T-helper 17 cell (primary cell): ENCODE measurements at places on chromosomes 7 and 10. TPM values are rescaled to one million over a fixed set of nuclear protein-coding genes. Genes with fewer than 3 reads are reported as not detected.

DNA sequence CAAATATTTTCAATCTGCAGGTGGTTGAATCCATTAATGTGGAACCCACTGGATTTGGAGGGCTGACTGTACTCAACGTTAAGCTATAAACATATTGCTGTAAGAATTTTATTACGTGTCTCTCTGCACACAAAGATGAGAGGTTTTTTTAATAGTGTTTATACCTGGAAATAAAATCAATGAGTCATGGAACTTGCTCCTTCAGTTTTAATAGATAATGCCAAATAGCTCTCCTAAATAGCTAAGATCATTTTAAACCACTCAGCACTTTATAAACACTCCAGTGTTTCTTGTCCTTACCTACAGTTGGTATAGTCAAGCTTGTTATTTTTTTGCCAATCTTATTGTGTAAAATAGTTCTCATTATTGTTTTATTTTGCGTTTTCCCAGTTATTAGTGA, 455.6 kb upstream of the FZD8 start:
- no peak for DNase-seq

DNA sequence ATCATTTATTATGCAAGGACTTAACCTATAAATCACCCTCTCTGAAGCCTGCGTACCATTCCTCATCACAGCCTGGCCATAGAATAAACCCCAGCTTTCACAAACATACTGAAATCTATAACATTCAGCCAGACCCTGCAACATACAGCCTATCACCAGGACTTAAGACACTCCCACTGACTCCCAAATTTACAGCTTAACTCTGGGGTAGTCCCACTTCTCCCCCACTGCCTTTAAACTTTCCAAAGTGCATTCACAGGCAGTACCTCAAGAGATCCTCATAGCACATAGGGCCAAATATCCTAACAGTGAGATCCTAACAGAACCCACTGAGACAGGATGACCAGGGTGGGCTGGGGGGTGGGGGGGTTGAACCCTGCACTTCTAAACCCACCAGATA, 3.5 kb downstream of the LDB1 start:
- DNase-seq: no peak

DNA sequence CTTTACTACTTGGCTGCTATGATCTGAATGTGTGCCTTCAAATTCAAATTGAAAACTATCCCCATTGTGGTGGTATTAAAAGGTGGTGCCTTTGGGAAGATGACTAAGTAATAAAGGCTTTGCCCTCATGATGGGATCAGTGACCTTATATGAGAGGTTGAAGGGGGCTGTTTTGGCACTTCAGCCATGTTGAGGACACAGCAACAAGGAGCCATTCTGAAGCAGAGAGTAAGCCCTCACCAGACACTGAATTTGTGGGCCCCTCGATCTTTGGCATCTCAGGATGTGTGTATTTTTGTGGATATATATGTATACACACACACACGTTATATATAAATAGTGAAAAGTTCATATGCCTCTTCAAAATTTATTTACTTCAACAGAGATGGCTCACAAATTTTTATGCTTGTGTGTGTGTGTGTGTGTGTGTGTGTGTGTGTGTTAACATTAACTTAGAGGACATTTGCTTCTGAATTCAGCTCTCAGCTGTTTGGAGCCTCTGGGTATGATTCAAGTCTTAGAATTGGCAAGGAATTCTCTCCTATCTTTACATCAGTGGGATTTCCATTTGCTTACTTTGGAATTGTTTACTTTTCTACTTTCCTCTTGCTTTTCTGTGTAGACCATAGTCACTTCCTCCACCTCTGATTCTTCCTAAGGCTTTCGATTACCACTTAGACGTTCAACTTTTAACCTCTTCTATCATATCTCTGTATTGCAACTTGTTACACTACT, 66.6 kb downstream of the MAGI2 start:
- no peak for DNase-seq

DNA sequence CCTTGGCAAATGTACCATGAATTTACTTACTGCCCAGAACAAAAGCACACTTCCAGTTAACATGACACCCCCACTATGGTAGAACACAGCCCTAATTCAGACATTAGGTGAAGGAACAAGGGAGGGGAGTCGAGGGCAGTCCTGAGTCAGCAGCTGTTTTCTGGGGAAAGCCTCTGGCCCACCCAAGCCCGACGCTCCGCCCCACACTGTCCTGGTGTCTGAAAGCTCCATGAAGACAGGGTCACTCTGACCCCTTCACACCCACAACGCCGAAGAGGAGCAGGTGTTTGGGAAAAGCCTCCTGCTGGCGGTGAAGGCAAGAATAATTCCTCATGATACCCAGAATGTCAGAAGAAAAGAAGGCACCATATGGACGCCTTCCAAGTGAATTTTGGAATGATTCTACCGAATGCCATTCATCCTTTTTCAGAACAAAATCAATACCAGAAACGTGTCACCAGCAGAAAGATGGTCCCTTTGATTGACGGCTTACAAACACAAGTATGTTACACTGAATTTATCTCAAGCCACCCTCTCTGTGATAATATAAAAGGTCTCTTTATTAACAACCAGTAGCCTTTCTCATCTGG, 172.1 kb downstream of the DIP2C start:
- DNase-seq: no peak

DNA sequence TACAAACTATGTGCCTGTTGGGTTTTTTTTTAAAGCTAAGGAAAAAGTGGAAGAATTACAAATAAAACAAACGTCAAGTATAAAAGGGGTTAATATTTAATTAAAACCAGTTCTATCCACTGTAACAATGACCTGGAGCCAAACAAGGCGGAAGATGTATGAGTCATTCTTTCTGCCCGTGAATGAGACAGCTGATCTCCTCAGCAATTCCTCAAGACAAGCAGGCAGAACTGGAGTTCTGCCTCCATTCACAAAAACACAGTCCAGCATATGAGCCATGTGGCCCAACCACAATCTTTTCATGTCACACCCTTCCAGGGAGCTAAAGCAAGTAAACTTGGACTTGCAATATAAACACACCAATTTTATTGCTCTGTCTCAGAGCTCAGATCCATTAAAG, 8.4 kb downstream of the ETV1 start:
- no peak for DNase-seq

- DNase-seq: no peak
Observed at GRCh38 chr7:140057143-140057535, 5.6 kb downstream of the PARP12 start.

DNA sequence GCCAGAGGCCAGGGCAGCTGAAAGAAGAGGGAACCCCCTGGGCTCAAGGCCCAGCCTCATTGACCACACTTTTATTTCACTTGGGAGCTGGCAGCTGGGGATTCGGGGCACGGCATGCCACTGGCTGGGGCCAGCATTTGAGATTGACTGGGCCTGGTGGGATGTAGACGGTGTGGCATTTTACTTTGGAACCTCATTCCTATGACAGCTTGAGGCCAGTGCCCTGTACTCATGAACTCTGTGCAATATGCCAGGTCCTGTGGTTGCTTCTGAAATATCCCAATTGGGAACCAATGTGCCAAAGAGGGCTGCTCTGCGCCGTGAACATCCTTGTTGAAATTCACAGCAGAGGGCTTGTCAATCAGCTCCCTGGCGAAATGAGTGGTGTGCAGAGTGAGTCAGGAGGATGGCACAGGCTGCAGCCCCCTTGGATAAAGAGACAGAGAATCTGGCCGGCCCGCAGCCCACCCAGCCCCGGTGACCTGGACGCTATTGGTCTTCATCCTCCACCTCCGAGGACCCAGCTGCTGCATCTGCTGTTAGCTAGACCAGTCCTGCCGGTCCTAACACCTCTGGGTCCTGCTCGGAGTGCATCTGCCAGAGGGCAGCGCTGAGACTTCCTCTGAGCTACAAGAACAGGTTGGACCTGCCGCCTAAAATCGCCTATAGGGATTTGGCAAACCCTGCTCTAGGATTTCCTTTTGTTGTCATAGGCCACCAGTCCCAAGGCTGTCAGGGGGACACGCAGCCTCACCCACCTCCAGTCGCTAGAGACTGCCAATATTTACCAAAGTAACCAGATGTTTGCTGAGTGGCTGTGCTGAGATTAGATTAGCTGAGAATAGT, 58.0 kb downstream of the PRKAG2 start:
- DNase-seq: no peak

DNA sequence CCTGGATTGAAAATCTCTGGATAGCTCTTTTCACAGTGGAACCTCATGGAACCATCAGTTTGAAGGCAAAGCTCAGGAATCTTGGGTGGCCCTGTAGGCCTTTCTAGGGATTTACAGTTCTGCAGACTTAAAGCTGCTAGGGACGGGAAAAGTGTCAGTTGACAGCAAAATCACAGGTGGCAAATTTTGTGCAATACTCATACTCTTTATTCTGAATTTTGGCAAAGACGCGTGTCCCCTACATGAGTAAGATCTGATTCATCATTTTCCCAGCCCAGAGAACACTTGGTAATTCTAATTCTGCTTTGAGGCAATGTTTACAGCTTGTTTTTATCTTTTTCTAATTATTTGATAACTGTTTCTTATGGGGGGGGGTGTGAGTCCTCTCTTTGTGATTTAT, 3.6 kb downstream of the LRRC17 start:
- no peak for DNase-seq

- DNase-seq: no peak
Observed at GRCh38 chr7:115476671-115477181, 553.8 kb downstream of the TFEC start.

DNA sequence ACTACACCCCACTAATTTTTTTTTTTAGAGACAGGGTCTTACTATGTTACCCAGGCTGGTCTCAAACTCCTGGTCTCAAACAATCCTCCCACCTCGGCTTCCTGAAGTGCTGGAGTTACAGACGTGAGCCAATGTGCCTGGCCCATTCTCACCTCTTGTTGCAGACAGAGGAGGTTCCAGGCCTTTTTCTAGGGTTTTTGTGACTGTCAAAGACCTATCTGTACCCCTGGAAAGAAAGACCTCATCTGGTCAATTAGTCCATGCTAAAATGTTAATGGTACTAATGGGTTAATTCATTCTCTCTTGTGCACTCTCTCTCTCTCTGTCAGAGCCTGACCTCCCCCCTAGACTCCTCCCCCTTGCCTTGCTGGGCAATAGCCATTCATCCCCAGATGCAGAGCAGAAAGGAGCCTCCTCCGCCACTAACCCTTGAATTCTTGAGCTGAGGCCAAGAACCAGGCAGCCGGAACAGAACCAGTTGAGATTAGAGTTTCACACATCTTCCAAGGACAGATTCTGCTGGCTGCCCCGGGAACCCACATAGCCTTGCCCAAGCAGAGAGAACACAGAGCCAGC, 209.7 kb downstream of the SKIDA1 start:
- no peak for DNase-seq

DNA sequence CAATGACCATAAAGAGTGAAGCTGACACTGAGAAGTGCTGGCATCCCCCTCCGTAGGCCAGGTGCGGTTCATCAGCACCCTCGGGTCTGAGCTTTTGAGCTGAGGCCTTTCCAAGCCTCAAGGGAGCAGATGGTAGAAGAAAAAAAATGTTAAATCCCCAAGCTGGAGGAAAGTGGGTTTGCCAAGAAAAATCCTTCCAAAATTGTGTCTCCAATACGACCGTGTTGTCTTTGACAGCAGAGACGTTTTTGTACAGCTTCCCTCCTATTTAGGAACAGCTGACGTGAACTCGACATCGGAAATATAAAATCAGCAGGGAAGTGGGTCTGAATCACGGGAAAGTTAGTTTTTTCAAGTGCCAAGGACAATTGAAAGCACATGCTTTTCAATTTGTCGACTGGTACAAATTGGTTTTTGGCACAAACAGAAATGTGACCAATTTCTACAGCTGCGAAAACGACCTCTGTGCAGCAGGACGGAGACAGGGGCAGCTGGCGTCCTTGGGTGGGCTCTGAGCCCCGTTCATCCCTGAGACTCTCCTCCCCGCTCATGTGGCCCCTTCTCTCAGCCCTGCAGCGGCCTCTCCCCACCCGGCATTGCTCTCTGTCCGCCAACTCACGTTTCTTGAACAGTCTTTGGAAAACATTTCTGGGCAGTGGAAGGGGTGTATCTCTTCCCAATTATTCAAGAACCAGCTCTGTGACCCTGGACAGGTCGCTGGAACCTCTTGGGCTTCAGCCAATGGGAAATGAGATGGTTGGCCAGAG, 89.9 kb downstream of the PAXIP1 start:
- no peak for DNase-seq

DNA sequence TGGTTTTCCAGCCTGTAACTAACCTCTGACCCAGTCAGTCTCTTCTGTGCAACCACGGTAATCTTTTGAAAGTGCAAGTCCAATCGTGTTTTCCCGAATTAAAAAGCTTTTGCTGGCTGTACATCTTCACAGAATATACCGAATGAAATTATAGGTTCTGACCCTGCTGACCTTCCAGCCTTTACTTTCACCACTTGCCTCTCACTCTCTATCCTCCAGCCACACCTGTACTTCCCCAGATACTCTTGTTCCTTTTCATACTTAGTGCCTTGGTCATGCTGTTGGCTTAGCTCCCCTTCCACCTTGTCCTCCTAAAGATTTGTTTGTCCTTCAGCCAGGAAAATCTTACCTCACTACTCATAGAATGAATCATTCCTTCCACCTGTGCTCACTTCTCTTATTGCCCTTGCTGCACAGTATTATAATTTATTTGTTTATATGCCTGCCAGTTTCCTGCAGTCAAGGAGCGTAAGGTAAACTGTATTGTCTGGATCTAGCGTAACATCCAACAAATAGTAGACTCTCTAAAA, 2.3 kb upstream of the PNPLA8 start:
- no peak for DNase-seq

DNA sequence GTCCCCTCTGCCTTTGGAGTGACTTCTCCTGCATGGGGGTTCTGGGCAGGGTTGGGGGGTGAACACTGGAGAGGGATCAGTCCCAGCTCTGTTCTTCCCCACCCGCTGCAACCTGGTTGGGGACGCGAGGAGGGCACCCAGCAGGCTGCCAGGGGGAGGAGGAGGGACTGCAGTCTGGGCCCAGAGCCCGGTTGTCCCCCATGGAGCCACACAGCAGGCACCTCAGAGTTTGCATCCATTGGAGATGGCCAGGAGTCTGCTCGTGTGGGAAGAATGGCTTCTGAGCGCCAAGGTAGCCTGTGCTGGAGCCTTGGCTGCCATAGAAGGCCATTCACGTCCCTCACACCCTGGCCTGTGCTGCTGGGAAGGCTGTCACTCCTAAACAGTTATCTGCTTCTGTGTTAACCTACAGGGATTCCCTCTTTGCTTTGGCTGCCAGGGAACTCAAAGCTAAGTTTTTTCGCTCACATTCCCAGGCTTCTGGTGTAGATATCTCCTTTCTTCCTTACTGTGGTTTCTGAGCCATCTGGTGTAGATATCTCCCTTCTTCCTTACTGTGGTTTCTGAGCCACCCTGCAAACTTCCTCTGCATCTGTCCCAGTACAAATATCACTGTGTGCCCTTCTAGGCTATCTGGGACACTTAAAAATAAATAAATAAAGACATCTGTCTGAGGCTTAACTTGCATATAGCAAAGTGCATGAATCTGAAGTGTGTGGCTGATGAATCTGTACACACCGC, 133.7 kb downstream of the LHPP start:
- no peak for DNase-seq

GIGYF1 gene
- 70.3 TPM for total RNA-seq

PCBD1 gene
- 8.1 TPM for total RNA-seq

PRLHR gene
- not detected for total RNA-seq

TEX36 gene
- not detected for total RNA-seq

PALD1 gene
- 0.07 TPM for total RNA-seq

TMEM196 gene
- not detected for total RNA-seq

CYP3A5 gene
- total RNA-seq: 0.20 TPM

OR2A1 gene
- not detected for total RNA-seq

TPST1 gene
- 0.65 TPM for total RNA-seq

PSD gene
- total RNA-seq: 5.1 TPM

ANXA8 gene
- not detected for total RNA-seq

TCAF2 gene
- total RNA-seq: 27.1 TPM
